ENCODE measurements at places on chromosomes 5 and 9.

DNA sequence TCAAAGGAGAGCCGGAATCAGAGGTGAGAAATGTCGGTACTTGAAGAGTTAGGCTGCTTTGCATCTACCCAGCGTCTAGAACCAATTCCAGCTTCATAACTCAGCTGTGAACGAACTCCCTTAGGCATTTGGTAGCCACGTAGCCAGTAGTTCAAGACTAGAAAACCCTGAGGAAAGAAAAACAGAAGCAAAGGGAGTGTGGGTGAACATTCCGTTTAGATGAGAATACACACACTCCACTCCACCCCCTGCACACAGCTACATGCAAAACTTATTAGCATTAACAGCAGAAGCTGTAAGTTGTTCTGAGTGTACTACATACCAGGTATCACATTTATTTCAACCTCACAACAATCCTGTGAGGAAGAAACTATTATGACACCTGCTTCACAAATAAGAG lies 78.3 kb downstream of the SMIM23 start:
- no peak for DNase-seq

- no peak for DNase-seq
Measured at GRCh38 chr9:86644675-86645034, 290.4 kb upstream of the TUT7 start.

DNA sequence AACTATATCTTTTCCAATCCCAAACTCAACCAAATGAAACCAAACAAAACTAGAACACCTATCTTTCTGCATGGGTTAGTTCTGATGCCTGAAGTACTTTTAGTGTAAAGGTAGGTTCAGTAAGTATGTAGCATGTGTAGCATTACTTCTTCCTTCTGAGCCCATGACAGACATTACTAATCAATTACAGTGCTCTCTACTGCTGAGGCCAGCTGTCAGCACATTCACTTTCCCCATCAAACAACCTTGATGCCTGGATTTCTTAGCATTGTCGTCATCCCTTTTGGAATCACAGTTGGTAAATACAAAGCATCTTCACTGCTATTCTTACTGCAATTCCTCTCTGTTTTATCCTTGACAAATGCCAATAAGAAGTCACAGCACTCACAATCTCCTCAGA lies 103.2 kb downstream of the PTTG1 start:
- no peak for DNase-seq

DNA sequence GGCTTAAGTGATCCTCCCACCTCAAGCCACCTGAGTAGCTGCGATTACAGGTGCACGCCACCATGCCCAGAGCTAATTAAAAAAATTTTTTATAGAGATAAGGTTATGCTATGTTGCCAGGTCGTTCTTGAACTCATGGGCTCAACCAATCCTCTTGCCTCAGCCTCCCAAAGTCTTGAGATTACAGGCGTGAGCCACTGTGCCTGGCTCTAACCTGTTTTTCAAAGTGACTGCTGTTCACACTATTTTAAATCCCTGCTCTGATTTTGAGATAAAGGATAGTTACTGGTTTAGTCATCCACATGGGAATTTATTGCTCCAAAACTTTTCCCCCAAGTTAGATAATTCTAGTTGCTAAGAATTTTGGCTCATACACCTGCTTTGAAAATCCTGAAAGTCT lies 48.2 kb upstream of the MTMR12 start:
- DNase-seq: no peak

DNA sequence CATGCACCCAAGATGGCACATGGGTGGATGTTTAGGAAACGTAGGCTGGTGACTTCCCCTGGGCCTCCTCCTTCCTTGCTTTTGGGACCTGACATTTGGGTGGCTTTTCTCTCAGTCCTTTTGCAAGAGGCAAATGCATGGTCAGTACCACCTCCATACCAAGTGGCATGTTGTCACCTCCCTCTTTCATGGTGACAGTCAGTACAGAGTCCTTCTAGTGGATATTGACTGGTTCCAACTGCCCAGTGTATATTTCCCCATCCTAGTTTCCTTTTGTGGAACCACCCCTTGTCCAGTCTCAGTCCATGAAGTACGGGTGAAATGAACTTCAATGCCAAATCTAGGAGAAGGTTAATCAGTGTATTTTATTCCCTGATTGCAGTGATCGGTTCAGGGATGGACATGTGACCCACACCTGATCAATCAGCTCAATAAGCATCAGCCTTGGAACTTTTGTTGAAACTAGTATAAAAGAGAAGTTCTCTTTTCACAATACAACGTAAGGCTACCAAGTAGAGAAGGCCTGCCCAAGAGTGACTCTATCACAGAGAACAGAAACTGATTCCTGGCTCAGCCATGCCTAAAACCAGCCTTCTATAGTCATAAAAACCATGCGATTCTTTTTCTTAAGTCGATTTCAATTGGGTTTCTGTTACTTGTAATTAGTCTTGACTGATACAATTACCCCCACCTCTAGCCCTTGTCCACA lies 143.4 kb upstream of the KLF9 start:
- DNase-seq: no peak

- no peak for DNase-seq
Measured at GRCh38 chr5:123046222-123046621, 9.7 kb upstream of the PPIC start.

DNA sequence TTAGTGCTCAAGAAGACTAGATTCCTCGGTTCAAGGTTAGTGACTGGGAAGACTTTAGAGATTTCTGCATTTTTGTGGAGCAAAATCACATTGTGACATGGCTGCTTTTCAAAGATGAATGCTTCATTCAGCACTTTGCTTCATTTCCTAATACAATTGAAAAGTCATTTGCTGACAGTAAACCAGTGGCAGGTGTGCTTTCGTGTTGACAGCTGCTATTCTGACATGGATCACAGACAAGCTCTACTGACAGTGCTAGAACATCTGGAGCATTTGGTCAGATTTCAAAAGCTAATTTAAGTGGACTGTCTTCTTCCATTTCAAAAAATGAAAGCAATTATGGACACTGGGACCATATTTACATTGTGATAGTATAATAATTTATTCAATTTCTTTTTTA lies 1060.1 kb downstream of the PTPRD start:
- DNase-seq: no peak

- no peak for DNase-seq
Measured at GRCh38 chr9:92008041-92008440, 58.0 kb upstream of the ROR2 start.
